ENCODE measurements at places on chromosomes 4 and X.

- DNase-seq, result no peak
These were observed 24.7 kb downstream of the SH3KBP1 start for GRCh38 chrX:19862634-19863211.

DNA sequence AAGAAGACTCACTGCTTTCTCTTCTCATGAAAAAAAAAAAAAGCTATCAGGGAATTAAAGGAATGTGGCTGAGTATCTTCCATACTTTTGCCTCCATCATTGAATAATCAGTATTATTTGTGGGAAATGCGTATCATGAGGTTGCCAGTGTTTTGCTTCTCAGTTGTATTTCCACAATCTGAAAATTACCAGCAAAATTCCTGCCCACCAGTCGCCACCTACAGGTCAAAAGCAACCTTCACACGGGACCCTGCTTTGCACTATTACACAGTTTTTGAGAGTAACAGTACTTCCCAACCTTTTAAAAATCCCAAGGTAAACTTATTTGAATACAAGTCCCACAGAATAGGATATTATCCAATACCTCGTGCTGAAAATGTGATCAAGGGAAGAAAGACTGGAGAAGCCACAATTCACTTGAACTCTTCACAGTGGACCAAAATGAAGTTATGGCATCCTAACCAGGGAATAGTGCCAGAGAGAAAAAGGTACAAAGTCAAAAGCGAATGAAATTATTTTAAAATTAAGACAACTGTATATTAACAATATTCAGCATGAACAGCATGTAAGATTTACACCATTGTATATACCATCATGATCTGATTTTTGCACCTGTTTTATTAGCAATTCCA is 30.4 kb downstream of the PGRMC1 start:
- no peak for DNase-seq

- no peak for DNase-seq
These were observed 53.8 kb downstream of the ZNF827 start for GRCh38 chr4:145884775-145885174.

GRCh38 chrX:130118441-130119311 is 8.4 kb upstream of the ELF4 start:
- no peak for DNase-seq

- DNase-seq, result no peak
These were observed 20.0 kb downstream of the SLC25A43 start for GRCh38 chrX:119419146-119419545.
